ENCODE measurements at places on chromosomes 1 and 21.

DNA sequence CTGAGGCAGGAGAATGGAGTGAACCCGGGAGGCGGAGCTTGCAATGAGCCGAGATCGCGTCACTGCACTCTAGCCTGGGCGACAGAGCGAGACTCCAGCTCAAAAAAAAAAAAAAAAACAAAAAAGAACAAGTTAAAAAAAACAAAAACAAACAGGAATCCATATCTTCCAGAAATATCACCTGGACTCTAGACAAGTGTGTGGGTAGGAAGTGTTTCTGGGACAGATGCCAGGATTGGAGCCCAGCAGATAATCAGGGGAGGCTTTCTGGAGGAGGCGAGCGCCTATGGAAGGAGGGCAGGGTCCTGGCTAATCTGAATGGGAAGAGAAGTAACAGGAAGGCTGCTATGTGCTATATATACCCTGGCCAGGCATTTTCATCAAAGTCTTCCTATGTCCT, 43.6 kb upstream of the SYNC start:
- DNase-seq: no peak

- DNase-seq: no peak
Observed at GRCh38 chr1:159960721-159961381, 6.8 kb upstream of the SLAMF9 start.

- DNase-seq: no peak
Observed at GRCh38 chr1:235736263-235736662, 86.7 kb upstream of the GNG4 start.

DNA sequence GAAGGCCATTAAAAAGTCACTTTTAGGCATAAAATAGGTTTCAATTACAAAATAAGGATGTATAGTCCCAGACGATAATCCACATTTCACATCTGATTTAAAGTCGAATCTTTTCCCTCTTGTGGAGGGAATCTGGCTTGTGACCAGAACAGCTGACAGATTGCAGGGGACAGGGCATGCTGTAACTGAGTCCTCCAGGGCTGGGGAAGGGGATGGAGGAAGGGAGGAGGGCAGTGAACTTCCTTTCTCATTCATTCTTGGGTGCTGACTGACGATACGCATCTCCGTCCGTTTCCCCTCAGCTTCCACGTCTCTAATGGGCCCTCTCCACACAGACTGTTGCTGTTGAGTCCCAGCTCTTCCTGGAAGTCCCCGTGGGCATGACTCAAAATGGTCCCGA, 108.1 kb upstream of the CSF3R start:
- DNase-seq: no peak

DNA sequence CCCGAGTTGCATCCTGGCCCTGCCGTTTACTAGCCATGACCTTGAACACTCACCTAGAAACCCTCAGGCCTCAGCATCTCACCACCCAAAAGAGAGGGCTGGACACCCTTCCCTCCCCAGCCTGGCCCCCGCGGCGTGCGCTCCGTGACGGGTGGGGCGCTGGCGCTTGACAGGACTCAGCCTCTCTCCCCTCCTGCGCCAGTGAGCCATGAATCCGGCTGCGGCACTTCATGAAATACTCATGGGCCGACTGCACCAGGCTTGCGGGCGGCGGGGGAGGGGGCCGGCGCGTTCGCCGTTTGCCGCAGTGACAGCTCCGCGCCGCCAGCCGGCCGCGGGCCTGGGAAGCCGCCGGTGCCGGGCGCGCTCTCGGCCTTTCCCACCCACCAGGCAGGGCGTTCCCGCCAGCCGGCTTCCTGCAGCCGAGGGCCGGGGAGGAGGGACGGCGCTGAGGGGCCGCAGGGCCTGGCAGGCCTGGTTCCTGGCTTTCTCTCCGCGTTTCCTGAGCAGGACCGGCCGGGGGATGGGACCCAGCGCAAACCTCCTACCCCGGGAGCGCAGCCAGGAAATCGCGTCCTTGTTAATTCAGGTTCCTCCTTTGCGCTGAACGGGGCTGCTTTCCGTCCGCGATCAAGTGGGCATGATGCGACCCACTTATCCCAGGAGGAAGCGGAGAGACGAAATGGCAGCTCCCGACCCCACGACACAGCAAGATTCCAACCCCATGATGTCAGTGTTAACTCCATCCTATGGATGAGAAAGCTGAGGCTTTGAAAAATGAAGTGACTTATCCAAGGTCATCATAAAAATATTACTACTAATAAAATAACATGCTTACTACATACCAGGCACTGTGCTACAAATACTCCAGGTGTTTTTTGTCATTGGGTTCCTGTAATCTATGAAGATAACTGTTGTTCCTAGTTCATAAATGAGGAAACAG, 9.1 kb upstream of the LUZP1 start:
- DNase-seq: no peak

GRCh38 chr21:22855581-22855980, 1857.4 kb downstream of the NCAM2 start:
- DNase-seq: no peak

GRCh38 chr1:235607284-235607683, 42.3 kb downstream of the GNG4 start:
- no peak for DNase-seq

GRCh38 chr1:203228670-203229069, 803 bp downstream of the CHIT1 start:
- no peak for DNase-seq

DNA sequence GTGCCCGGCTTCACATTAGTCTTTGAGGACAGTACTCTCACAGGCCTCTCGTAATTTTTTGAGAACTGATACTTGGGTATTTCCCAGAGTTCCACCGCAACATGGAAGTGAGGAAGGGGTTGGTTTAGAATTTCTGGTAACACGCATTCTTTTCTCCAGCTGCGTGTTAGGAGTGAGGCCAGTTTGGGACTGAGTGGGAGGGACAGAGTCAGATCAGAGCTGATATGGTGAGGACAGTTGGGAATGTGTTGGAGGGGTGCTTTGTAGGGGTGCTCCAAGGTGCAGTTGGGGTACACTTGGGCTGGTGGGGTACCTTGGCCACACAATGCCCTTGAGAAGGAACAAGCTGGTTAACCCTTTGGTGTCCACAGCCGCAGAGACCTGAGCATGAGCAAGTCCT, 6.7 kb downstream of the FBXO6 start:
- DNase-seq: no peak

DNA sequence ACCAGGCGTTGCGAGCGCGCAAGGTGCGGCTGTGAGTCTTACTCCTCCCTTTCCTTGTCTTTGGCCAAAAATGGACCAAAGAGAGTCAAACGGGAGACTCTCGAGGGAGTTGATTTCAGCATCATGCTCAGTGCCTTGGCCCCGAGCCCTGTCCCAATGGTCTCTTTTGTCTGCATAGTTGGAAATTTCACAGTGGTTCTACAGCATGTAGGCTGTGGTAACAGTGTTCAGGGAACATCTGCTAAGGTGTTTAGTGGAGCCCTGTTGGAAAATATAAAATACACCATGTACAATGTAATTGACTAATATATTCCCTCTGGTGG, 2.7 kb downstream of the CACNA1E start:
- no peak for DNase-seq

DNA sequence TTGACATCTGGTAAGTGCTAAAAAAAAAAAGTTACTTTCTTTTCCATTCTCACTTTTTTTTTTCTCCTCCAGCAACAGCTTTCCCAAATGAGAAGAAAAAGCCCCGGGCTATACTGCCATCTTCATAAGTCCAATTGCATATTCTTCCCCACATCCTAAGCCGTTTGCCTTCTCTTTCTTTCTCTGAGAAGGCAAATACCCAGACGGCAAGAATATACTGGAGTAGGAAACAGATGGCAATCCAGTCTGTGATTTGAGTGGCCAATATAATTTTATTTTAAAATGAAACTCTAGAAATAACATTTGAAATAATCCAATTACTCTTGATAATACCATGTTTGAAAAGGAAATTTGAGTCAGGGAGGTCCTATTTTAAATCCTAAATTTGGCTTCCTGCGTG, 44.6 kb upstream of the GREM2 start:
- no peak for DNase-seq
